ENCODE measurements at places on chromosomes 13 and 19.

GRCh38 chr19:4597975-4598671 lies 38.6 kb upstream of the SEMA6B start:
- peak; percentile 78 for DNase-seq

DNA sequence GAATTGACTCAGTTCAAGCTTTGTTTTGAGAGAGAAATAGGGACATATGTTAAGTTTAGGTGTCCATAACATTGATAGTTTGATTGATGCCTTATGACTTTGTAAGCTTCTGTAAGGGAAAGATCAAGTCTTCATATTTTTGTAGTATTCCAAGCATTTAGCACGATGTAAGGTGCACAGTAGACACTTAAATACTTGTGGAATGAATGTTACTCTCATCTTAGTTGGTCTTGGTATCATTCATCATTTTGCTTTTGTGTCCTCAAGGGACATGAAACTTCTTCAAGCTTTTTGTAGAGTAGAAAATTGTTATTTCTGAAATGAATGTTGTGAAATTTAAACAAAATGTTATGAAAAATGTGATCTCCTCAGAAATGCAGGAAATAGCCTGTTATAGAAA lies 10.1 kb downstream of the TDRD3 start:
- no peak for DNase-seq

DNA sequence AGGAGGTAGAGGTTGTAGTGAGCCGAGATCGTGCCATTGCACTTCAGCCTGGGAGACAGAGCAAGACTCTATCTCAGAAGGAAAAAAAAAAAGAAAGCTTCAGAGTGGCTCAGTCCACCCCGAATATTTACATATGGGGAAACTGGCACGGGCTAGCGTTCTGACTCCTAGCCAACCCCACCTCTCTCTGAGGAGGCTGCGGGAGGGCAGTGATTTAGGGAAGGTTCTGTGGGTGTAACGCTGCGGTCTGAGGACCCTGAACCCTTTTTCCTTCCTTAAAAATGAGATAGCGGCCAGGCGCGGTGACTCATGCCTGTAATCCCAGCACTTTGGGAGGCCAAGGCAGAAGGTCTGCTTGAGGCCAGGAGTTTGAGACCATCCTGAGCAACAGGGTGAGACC lies 5.0 kb downstream of the LRRC25 start:
- no peak for DNase-seq

- DNase-seq, result no peak
Measured at GRCh38 chr19:46787040-46787330, 1.4 kb downstream of the SLC1A5 start.

GRCh38 chr13:55255236-55255635 lies 1885.5 kb upstream of the PRR20A start:
- no peak for DNase-seq

GRCh38 chr13:80705371-80706163 lies 364.6 kb upstream of the SPRY2 start:
- DNase-seq, result no peak

GRCh38 chr19:1220976-1221903 lies 15.7 kb downstream of the STK11 start:
- DNase-seq, result peak; percentile 90

- DNase-seq, result no peak
Measured at GRCh38 chr13:112113851-112114250, 46.9 kb downstream of the SOX1 start.

DNA sequence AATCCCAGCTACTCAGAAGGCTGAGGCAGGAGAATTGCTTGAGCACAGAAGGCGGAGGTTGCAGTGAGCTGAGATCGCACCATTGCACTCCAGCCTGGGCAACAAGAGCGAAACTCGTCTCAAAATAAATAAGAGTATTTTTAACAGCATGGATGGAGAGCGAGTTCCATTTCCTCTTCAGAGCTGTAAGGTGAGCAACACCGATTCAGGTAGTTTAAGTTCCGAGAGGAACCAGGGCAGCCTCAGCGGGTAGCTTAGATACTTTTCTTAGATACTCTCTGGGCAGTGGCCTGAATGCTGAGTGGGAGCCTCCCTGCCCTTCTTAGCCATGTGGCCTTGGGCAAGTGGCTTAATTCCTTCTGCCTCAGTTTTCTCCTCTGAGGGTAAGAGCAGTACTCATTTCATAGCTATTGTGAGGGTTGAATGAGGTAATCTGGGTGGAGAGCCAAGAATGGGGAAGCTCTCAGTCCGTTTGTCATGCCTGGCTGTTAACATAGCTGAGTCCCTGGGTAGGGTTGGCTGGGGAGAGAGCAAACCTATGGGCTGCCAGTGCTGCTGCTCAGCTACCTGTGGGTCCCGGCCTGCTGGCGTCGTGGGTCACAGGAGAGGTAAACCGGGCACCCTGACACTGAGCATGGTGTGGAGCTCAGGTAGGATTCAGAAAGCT lies 4.1 kb downstream of the ATP11A start:
- DNase-seq, result peak; percentile 84

DNA sequence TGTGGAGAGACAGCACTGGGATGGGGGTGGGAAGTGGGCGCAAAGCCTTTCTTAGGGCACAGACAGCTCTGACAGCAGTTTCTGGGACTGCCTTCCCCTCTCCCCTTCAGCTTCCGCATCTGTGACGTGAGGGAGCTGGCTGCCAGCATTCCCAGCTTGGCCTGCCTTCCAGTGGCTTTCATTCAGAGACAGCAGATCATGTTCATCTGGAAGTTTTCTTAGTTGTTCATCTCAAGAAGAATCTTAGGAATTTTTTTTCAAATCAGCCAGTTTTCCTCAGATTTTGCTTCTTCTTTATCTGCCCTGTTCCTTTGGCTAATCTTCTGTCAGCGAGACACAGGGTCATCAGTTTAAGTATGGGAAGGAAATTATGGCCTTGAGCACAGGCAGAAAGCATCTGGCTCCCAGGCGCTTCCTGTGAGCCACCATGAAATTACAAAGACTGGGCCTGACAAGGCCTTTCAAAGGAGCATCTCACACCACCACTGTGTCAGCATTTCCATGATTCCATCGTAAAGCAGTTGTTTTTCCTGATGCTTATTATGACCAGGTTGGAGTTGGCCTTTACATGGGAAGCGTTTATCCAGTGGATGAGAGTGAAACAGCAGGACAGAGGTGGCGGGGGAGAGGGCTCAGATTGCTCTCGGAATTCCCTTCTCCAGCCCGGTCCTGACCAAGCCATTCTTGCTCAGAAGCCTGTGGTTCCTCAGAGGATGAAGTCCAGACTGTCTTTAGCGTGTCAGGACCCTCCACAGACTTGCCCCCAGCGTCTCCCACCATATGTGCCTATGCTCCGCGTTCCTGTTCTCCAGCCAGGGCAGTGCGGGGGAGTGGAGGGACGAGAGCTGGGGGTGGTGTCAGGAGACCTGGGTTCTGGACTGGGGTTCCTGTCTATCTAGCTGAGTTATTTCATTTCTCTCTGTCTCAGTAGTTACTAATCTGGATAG lies 43.6 kb downstream of the ARHGAP35 start:
- DNase-seq, result no peak

DNA sequence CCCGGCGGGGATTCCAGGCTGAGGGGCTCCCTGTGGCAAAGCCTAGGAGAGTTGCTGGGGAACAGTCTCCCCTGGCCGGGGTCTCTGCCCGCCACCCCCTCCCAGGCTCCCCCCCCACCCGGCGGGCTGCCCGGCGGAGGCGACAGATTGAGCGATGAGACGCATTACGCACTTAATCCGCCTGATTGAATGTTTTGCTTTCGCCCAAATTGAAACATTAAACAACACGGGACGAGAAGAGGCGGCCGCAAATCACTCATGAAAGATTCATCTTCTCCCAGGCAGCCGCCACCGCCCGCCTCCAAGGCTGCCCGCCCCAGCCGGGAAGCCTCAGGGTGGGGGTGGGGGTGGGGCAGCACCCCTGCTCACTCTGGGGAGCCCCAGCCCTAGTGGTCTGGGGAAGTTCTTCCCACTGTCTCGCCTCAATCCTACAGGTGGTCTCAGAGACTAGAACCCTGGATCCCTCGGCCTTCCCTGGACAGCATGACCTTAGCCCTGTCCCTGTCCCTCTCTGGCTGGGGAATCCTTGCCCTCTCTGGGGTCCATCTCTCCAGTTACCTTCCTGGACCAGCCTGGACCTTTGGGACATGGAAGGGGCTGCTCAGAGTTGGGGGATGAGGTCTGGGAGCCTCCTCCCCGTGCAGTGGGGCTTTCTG lies 7.6 kb upstream of the ERFL start:
- DNase-seq, result no peak
